ENCODE measurements at places on chromosomes 7 and 10. TPM values are rescaled to one million over a fixed set of nuclear protein-coding genes. Genes with fewer than 3 reads are reported as not detected.

Gene FAM25A
- total RNA-seq: not detected

- DNase-seq: no peak
Measured at GRCh38 chr7:94067047-94067446, 62.9 kb upstream of the BET1 start.

DNA sequence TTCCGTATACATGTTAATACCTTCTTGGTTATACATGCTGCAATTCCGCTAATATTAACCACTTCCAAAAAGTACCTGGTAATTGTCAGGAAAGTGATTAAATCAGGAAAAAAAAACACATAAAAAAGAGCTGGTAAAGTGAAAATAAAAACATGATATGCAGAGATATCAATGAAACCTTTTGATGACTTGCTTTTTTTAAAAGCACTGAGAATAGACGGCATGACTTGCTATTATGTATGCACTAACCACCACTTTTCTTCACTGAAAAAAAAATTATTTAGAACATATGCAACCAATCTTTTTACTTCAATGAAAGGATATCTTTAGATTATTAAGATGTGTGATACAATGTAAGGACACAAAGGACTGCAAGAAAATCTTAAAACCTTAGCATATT is 163.0 kb downstream of the KMT2E start:
- DNase-seq: no peak

Gene DMTF1
- 168 TPM for total RNA-seq

- DNase-seq: no peak
Measured at GRCh38 chr10:73439605-73440312, 6.4 kb upstream of the MSS51 start.

- DNase-seq: no peak
Measured at GRCh38 chr7:121334875-121335648, 6.3 kb downstream of the WNT16 start.

DNA sequence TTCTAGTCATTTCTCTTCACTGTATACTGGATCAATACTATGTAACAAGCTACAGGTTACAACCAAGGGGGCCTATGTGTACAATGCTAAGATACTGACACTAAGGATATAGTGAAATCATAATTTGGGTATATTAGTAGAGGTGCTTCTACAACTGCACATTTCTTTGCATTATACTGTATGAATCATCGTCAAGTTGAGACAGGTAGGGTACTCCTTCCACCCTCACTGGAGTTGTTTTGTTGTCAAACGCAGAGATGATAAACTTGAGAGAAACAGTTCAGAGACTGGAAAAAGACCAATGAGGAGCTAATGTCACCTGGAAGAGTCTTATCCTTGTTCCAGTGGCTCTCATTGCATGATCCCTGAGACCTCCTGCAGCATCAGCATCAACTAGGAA is 208.2 kb upstream of the PRPS1L1 start:
- no peak for DNase-seq

Gene PODXL
- 12.3 TPM for total RNA-seq

- DNase-seq: no peak
Measured at GRCh38 chr10:99768556-99768955, 13.9 kb upstream of the ABCC2 start.

Gene ABCC2
- total RNA-seq: 0.39 TPM

- DNase-seq: no peak
Measured at GRCh38 chr10:86944907-86945306, 12.5 kb downstream of the MMRN2 start.
